ENCODE measurements at places on chromosomes 7 and 10. TPM values are rescaled to one million over a fixed set of nuclear protein-coding genes. Genes with fewer than 3 reads are reported as not detected.

DNA sequence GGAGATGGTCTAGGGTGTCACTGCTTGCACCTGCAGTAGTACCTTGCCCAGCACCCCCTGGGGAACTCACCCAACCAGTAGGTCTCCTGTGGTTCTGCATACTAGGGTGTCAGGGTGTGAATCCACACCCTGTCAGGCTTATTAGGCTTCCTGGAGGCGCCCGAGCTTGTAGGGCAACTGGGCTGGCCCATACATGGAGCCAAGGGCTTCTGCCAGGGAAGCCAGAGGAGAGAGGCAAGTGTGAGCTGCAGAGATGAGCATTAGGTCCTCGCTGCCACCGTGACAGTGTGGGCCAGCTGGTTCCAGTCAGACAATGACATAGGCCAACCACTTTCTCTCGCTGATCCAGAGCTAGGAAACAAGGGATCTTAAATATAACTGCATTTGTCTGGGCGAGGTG, 11.2 kb downstream of the MXI1 start:
- no peak for DNase-seq

DNA sequence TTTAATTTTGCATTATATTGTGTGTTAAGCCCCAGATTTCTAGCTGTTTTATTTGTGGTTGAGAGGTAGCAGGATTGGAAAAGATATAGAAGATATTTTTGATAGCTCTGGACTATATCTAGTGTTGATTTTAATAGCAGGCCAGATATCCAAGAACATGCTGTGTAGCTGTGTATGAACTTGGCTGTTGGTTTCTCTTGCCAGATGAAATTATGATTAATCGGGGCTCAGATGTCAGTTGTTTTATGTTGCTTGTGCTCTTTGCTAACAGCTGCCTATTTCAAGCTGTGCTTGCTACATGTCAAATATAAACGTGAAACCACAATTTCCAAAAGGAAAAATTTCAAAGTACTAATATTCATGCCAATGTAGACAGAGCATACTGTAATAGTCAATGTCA, 141.1 kb downstream of the GRM3 start:
- DNase-seq, result no peak

GRCh38 chr7:30699706-30700495, 17.6 kb upstream of the CRHR2 start:
- no peak for DNase-seq

DNA sequence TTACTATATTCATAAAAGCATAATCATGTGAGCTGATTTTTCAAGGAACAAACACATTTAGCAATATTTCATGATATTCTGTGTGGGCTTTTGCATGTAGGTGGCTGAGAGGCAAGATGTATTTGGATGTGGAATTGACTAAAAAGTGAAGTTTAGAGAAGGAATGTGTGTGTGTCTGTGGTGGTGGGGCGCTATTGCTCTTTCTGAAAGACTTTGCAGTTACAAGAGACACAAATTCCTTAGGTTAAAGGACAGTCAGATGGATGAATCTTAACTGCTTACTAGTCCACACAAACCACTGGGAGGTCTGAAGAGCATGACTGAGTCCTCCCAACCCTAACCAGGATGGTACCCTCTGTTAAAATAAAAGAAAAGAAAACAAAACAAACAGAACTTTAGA, 200.1 kb downstream of the SDHAF3 start:
- no peak for DNase-seq

The AHCYL2 gene
- 7.2 TPM for total RNA-seq

DNA sequence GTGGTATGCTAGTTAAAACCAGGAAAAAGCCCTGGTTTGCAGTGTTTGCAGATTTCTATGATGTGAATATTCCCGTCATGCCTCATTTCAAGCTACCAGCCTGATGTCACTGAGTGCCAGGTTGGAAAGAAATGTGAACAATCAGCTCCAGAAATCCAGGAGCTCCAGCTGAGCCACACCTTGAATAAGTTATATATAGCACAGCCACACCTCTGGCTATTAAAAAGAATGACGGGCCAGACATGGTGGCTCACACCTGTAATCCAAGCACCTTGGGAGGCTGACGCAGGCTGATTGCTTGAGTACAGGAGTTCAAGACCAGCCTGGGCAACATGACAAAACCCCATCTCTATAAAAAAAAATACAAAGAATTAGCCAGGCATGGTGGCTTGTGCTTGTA, 18.7 kb upstream of the SLF2 start:
- no peak for DNase-seq

The KNDC1 gene
- total RNA-seq, result 0.05 TPM

The ASIC3 gene
- total RNA-seq, result 3.4 TPM

The TFEC gene
- 3.2 TPM for total RNA-seq

The SEMA3C gene
- total RNA-seq, result 75.7 TPM

- no peak for DNase-seq
Measured at GRCh38 chr7:130734815-130735716, 1.1 kb upstream of the KLF14 start.

DNA sequence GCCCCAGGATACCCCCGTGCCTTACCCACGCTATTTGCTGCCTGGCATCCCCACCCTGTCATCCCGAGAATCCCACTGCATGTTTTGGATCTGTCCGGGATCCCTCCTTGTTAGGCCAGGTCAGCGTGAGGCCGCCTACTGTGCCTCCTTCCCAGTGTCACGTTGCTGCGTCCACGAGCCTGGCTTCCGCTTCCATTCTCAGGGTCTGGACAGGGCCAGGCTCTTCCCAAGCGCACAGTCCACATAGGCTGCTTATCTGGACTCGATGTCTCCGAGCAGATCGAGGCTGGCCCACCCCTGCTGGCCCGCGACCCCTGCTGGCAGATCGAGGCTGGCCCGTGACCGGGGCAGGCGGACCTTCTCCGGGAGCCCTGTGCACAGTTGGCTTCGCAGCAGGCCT, 27.1 kb downstream of the FOXK1 start:
- no peak for DNase-seq

- DNase-seq, result no peak
Measured at GRCh38 chr7:157926107-157926506, 589.3 kb downstream of the DNAJB6 start.

DNA sequence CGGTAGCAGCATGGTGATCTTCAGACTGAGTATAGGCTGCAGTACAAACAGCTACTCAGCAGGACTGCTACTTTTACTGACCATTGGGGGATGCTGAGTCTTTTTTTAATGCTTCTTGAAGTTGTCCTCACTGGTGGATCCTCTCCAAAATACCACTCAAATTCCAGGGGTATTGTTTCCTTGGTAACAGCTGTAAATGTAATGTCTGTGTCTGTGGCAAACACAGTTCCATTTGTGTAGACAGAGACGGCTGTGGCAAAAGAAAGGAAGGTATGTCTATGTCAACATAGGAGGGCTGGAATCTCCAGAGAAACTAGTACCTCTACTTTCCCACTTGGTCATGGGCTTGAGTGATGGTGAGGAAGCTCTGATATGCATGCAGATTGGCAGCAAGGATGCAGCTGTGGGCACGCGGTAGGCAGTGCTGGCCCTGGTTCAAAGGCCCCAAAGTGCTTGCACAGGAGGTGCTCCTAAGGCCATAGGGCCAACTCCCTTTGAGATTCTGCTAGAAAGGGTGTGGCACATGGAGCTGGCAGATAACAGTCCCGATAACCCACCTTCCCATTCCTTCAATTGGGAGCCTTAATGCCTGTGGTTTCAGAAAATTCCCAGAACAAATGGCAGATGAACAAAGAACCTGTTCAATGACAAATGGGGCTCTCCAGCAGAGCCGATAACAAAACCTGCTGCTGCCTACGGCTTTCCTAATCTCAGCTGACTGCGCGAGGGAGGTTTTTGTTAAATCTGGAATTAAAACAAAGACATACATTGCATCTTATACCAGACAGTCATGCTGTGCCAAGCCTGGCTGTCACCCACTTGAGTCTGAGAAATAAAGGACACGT, 43.0 kb downstream of the PKD1L1 start:
- no peak for DNase-seq

The HOXA4 gene
- 2.6 TPM for total RNA-seq

- no peak for DNase-seq
Measured at GRCh38 chr7:149237502-149237901, 1.9 kb upstream of the ZNF212 start.

The CACNA2D1 gene
- 42.7 TPM for total RNA-seq

DNA sequence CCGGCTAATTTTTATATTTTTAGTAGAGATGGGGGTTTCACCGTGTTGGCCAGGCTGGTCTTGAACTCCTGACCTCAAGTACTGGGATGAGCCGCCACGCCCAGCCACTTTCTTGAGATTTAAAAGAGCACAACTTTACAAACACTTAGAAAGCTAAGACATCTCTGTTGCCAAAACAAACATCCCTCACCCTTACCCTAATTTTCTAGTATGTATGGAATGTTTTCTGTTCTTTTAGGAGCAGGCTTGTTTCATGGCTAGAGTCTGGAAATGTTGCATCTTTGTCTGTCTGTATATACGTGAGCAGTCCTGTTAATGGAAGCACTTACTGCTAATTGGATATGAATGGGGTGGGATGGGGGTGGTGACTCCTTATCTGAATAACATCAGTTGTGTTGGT, 2.9 kb downstream of the OLAH start:
- DNase-seq, result no peak

GRCh38 chr7:74092964-74093471, 9.4 kb downstream of the LIMK1 start:
- DNase-seq, result peak; percentile 60

- peak; percentile 70 for DNase-seq
Measured at GRCh38 chr10:69802424-69803161, 887 bp downstream of the COL13A1 start.

GRCh38 chr7:127582361-127582760, 3.0 kb downstream of the GCC1 start:
- peak; percentile 72 for DNase-seq

The PEX1 gene
- 19.4 TPM for total RNA-seq

The GHRHR gene
- not detected for total RNA-seq

DNA sequence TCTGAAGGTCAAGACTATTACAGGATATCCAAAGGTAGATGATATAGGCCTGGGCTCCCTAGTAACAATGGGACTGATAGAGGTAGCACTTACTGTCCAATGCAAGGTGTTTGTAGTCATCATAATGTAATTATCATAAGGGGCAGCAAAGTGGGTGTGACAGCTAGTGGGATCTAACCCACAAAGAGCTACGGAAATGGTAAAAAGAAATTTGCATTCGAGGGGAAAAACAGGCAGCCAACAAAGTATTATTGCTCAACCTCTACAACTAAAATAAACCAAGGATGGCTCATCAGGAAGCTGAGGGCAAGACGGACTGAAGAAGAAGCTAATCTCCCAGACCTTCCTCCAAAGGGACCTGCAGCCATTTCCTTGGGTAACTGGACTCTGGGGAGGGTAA, 211.0 kb downstream of the WDR11 start:
- no peak for DNase-seq

The DPP6 gene
- total RNA-seq, result 0.27 TPM

The VAX1 gene
- not detected for total RNA-seq

DNA sequence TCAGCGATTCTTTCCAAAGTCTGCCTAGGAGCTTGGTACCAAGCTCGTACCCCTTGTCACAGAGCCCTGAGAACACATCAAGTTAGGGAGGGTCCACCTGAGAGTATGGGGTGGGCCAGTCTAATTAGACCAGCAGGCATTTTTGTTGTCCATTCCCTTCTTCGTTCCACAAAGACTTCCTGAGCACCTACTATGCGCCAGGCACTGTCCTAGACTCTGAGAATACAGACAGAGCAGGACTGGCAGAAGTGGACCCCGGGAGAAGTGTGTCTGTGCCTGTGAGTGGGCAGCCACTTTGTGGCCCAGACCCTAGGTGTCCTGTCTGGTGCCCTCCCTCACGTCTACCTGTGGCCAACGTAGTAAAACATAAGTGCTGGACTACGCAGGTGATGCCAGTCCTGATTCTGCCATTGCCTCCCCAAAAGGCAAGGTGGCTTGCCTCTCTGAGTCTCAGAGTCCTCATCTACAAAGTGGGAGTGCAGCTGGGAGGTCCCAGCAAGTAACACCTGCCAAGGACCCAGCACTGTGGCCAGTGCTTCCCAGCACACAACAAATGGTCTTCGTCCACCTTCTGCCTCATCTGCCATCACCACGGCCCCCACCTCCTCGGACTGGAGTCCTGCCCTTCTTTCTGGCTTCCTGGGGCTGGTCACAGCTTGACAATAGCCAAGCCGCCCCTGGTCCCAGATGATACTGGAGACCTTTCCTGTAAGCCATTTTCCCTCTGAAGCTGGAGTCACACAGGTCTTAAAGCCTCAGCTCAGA, 54.3 kb upstream of the DUSP5 start:
- no peak for DNase-seq

- no peak for DNase-seq
Measured at GRCh38 chr10:78794736-78795455, 273.9 kb upstream of the ZMIZ1 start.

The PDE1C gene
- 143 TPM for total RNA-seq

GRCh38 chr10:10513067-10513466, 504.6 kb upstream of the CELF2 start:
- no peak for DNase-seq

The CD36 gene
- 1,353 TPM for total RNA-seq

GRCh38 chr10:125080984-125081383, 79.4 kb downstream of the CTBP2 start:
- no peak for DNase-seq

DNA sequence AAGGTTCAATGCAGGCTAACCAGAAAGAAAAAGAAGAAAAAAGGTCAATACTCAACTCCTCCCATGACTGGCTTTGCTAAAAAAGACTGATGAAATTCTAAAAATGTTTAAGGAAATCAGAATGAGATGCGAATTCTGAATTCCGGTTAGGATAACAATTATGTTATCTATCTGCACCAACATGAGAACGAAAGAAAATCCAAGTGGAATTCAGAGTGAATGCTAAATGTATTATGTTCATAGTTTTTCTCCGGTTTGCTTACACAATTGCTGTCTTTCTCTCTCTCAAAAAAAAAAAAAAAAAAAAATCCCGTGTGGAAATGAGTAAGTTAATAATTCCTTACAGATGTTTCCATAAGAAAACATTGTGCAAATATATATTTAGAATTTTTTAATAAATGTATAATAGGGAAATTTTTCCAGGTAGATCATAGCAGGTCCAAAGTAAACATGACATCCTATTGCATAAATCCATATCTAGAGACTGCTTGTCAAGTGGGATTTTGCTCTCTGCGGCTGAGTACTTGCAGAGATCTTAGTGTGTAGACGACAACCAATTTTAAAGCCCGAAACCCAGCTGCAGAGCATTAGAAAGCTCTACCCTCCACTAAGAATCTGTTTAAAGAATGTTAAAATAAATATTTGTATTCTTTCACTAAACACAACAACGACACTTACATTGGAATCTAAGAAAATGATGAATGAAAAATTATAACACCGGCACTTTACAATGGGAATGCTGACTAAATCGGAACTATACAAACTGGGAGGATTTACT, 104.0 kb downstream of the JAZF1 start:
- no peak for DNase-seq
